Omental fat pad (tissue), 4 donors: ENCODE measurements at places on chromosomes 7 and 10.

DNA sequence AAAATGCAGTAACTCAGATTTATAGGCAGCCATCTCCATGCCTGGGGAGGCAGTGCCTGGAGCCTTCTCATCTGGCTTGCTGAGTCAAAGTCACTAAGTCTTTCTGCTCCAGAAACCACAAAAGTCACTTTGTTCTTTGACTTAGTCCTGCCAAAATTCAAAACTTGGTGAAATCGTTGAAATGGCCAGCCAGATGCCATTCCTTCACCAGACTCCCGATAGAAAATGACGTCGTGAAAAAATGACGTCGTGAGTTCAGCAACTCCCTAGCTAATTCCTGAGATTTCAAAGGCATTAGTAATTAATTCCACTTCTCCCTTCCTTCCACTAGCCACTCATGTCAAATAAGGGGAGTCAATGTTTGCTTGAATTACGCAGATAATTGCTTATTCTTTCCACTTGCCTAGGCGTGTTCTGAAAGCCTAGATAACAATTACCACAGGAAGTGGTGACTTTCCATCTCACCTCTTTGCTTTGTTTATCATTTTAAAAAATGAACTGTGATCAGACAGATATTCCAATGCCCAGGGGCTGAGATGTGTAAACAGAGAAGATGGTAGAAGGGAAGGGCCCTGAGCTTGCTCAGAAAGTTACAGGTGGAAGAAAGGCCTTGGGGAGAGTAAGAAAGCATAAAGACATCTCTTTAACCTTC, 48.5 kb upstream of the OSBPL3 start:
- no peak for DNase-seq

DNA sequence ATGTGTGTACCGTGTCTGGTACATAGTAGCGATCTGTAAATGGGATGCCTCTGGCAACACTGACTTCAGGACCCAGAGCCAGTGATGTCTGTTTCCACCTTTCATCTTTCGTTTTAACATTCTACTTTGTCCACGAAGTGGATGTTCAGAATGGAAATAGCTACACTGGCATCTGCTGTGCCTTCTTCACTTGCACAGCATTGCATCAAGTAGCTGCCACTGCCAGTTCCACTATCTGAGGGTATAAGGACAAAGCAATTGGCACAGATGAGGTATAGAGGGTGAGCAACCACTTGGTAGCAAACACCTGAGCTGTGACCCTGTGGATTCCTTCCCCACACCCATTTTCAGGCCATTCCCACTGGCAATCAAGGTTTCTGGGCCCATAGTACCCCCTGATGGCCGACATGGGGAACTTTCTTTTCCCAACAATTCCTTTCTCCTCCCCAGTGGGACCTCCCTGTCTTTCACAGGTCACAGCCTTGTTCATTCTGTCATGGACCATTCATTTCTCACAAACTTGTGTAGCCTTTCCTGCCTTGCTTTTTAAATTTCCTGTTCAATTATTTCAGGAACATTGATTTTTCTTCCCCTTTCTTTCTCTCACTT, 4.0 kb downstream of the ITGA8 start:
- DNase-seq: no peak

- DNase-seq: no peak
Measured at GRCh38 chr7:151736403-151736909, 140.5 kb downstream of the PRKAG2 start.

DNA sequence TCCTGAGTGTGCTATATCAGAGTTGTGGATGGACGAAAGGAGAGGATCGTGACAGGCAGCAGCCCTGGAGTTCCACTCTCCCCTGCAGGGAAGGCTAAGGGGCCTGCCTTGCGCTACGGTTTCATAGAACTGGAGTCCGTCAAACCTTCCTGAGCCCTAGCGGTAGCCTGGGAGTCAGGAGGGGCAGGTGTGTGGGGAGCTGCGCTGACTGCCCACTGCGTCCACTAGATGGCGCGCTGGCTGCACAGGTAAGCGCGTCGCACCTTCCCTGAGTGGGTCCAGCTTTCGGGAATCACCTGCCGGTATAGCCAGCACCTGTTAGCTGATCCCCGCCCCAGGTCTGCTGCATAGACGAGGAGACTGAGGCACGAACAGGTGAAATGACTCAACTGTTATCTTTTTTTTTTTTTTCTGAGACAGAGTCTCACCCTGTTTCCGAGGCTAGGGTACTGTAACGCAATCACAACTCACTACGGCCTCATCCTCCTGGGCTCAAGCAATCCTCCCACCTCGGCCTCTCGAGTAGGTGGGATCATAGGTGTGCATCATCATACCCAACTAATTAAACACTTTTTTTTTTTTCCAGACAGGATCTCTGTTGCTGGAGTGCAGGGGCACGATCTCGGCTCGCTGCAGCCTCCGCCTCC, 20.2 kb upstream of the BAIAP2L1 start:
- DNase-seq: peak; percentile 29

DNA sequence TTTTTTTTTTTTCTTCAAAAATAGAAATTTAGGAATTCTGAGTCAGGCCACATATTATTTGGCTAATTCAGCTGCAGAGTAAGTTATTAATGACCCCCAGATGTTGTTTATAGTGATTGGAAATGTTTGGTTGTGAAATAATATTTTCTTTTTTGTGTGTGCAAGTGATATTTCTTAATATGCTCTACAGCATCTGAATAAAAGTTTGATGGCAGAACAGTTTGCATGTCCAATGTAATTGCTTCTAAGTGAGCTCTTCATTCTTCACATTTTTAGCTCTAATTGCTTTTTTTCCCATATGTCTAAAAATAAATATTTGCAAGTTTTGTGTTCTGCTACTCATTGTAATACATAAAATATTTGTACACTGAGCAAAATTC, 116.0 kb downstream of the ARID5B start:
- no peak for DNase-seq

- no peak for DNase-seq
Measured at GRCh38 chr10:125039354-125039769, 97.4 kb downstream of the ZRANB1 start.

- DNase-seq: no peak
Measured at GRCh38 chr7:37035631-37036030, 311.3 kb upstream of the AOAH start.

- DNase-seq: no peak
Measured at GRCh38 chr10:49275896-49276295, 23.1 kb upstream of the C10orf71 start.

- DNase-seq: no peak
Measured at GRCh38 chr7:107194052-107194451, 25.2 kb downstream of the HBP1 start.

DNA sequence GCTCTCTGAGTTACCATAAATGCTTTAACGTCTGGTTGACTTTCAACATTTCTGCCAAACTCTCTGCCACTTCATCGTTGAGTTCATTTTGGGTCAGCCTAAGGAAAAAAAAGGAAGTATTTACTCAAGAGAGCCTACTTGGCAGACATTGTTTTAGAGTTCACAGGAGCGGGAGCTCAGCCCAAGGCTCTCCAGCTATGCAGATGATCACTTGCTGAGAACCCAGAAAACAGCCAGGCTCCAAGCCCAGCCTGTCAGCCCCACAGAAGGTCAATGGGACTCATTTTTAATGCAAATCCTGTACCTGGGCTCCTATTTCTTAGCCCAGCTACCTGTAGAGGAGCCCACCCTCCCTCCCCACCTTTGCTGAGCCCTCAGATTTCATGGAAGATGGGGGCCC, 45.5 kb downstream of the NOD1 start:
- DNase-seq: no peak

DNA sequence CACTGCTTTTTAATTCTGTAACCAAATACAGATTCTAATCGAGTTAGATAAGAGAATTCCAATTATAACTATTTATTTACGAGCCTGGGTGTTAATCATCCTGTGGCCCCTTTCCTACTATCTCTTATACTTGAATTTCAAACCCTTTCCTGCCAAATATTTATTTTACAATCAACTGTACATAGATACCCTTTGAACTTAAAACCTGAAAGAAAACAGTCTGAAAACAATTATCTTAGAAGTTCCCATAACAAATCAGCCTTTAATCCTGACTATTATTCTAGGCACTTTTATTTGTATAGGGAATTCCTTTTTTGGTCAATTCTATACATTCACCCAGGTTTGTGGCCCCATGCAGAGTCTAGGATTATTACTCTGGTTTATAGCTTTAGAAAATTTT, 10.6 kb upstream of the GPR37 start:
- no peak for DNase-seq

- DNase-seq: no peak
Measured at GRCh38 chr10:53682458-53682857, 909.9 kb upstream of the MBL2 start.

- no peak for DNase-seq
Measured at GRCh38 chr7:18570890-18571478, 75.4 kb downstream of the HDAC9 start.

GRCh38 chr7:36985866-36986400, 261.6 kb upstream of the AOAH start:
- no peak for DNase-seq

- DNase-seq: no peak
Measured at GRCh38 chr7:832167-832967, at the start of gene SUN1. TSS of gene SUN1 (plus strand) at chr7:832476. CDS start at chr7:832525, 49 bp downstream.

DNA sequence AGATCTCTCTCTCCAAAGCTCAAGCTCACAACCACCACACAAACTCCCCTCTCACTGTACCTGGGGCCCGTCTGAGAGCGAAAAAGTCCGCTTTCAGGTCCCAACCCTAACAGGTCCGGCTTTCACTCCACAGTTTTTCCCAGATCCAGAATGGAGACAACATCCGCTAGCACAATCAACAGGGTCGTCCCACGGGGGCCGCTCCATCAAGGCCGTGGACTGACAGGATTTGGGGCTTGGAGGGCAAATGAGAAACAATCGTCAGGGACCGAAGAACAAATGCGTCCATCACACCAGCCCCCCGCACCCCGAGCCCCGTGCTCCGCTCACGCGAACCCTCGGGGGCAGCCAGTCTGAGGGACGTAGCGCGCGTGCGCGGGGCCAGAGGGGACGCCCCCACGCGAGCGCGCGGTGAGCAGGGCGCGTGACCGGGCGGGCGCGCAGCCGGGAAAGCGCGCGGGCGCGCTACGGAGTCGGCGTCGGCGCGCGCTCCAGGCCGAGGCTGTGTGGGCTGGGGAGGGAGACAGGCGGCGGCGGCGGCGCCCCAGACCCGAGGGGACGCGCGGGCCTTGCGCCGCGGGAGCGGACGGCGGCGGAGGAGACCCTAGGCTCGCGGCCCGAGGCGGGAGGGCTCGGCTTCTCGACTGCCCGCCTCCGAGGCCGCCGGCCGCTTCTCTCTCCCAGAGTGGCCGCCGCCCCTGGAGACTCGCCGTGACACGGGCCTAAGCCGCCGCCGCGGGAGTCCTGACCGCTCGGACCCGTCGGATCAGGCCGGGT, at the start of gene SLK:
Gene SLK, plus strand, starts transcription at position 470 of the 777 bp plus-strand sequence. CDS start 606 bp downstream, outside the sequence.
- DNase-seq: peak; percentile 48

DNA sequence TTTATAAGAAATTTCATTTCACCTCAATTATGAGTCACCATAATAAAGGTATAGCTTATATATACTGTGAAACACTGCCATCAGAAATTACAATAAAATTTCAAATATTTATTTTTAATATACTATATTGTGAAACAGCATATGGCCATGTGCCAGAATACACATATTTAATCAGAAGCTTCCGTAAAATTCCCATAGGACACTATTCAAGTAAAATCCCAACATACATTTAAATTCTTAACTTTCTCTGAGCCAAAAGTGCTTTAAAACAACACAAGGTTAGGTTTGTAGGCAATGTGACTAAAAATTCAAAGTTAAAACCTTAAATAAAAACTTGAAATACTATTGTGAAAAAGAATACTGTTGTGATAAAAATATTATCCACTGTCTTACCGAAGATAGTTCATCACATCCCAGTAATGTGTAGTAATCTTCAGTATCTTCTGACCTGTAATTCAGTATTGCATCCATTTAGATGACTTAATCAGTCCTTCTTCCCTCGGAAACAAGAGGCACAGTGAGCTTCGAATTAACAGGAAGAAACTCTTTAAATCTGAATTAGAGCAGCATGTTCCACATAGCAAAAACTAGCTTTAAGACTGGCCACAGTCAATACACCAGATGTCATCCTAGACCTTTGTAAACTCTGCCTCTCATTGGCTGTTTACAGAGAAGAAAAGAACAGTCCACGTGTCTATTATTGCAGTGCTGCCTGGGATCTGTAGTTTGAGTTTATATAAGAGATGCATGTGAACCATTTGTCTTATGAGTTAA, at the start of gene DNAJC12:
Gene DNAJC12, minus strand, starts transcription at position 648 of the 774 bp plus-strand sequence. Its CDS starts 177 bp downstream, at position 471.
- DNase-seq: no peak

DNA sequence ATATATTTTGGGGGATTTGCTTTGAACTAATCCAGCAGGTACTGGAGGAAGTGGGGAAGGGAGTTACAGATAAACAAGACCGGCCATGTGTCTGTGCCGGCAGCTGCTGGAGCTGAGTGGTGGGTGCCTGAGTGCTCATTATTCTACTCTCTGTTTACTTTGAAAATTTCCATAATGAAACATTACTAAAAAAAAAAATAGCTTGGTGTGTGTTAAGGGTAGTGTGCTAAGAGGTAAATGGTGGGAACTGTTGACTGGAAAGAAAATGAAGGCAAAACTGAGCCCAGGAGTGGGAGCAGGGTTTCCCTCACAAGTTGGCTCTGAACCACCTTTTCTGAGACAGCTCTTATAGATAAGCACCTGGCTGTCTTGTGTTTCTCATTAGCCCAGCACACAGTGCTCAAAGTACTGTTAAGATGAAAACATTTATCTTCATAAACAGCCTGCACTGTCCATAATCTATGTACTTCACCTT, 50.6 kb downstream of the PARD3 start:
- no peak for DNase-seq

- no peak for DNase-seq
Measured at GRCh38 chr7:7399707-7400106, 136.0 kb downstream of the COL28A1 start.

GRCh38 chr10:6348096-6348874, 145.6 kb downstream of the PFKFB3 start:
- no peak for DNase-seq

- no peak for DNase-seq
Measured at GRCh38 chr7:88071994-88072714, 138.1 kb downstream of the ADAM22 start.

GRCh38 chr10:8688881-8689280, 634.4 kb downstream of the GATA3 start:
- no peak for DNase-seq

DNA sequence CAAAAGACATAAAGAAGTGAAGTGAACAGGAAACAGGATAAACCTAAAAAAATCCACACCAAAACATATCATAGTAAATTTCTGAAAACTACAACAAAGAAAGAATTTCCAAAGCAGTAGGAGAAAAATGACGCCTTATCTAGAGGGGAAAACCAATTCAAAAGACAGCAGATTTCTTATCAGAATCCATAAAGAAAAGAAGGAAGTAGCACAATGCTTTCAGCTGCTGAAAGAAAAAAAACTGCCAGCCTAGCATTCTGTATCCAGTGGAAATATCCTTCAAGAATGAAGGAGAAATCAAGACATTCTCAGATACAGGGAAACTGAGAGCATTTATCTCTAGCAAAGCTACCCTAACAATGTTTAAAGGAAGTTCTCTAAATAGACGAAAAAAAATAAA, 37.8 kb downstream of the PDLIM1 start:
- no peak for DNase-seq

DNA sequence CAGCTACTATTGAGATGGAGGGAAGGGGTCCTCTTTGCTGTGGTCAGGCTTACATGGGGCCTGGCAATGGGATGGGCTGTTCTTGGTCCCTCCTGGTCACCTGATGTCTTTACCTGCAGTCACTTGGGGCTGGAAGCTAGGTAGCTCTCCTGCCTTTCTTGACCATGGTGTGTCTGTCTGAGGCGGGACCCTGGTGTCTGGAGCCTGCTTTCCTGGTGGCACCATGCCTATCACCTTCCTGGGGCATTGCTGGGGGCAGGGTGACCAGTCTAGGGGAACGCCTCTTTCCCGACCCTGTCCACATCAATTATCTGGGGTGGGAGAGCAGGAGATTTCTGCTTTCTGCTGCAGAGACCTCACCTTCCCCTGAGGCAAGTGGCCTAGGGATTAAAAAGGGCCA, 55.6 kb downstream of the ARHGAP22 start:
- no peak for DNase-seq
